ENCODE measurements at places on chromosomes 12 and 14.

DNA sequence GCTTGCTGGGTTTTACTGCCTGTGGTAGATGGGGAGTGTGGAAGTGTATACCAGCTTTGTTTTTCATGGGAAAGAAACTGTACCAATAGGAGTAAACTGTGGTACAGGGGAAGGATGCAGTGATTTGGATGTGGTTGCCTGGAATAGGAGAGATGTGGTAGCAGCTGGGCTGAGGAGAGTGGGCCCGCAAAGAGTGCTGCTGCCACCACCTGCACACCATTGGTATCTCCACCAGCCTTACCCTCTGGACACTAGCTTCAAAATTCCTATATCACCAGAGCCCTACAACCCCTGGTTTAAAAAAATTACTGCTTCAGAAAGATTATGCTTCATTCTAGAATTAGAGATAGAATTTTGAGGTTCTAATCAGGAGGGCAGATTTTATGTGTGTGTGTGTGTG, 53.6 kb downstream of the AKAP6 start:
- no peak for DNase-seq

DNA sequence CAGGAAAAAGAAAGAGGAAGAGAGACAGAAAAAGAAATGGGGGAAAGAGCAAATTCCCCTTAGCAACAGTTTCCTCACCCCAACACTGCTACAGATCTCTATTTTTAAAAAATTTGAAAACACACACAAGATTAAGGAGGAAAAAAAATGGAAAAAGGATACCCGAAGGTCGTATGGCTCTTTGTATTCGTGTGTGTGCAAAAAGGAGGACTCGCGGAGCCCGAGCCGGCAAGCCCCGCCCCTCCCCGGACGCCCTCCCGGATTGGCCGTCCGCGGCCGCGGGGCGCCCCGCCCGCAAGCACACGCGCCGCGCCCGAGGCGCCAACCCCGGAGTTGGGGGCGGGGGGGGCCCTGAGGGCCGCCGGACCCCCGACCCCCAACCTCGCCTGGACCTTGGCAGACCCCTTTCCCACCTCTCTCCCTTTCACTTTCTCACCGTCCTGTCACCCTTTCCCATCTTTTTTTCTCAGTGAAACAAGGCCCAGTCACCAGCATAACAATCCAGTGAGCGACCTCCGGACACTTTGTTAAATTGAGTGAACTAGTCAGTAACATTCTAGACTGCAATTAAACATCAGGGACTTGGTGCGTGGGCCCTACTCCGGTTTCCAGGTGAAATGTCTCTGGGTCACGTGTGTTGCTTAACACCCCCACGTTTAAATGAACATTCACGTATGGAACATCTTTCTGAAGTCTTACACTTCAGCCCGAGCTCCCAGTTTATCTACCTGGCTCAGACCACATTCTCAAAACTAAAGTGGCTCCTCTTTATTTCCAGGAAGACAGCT, at the start of gene C14orf93:
Gene C14orf93, minus strand, starts transcription at position 205 of the 788 bp plus-strand sequence. CDS start 11,120 bp downstream, outside the sequence.
- peak; percentile 89 for DNase-seq

DNA sequence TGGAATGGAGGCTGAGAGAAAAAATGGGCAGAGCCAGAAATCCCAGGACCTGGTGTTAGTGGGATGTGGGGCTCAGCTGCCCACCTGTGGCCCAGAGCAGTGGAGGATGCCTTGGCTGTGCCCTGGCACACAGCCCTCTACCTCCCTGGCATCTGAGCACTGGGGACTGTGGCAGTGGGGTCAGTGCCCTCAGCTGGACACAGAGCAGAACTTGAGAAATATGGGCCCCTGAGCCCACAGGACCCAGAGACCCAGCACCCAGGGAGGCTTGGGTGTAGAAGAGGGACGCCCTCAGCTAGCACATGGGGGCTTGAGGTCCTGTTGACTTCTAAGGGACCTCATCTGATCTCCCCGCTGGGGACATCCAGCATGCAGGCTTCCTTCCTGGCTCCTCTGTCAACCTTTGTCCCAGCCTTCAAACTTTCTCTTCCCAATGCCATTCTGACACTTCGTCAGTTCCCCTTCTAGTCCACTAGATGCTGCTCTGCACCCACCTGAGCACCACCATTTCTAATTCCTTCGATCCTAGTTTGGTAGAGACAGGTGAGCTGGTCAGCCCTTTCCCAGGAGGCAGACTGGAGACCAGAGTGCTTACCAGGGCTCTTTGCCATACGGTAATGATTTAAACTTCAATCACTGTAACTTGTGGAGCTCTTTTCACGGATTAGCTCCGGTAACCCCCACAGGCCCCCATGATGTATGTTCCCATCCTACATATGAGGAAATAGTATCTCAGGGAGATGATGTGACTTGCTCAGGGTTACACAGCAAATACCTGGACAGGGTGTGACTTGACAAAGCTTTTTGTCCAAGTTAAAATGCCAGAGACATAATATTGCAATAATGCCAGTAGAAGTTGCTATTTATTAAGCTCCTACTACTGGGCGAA, 143.7 kb downstream of the ASCL4 start:
- DNase-seq = peak; percentile 16

DNA sequence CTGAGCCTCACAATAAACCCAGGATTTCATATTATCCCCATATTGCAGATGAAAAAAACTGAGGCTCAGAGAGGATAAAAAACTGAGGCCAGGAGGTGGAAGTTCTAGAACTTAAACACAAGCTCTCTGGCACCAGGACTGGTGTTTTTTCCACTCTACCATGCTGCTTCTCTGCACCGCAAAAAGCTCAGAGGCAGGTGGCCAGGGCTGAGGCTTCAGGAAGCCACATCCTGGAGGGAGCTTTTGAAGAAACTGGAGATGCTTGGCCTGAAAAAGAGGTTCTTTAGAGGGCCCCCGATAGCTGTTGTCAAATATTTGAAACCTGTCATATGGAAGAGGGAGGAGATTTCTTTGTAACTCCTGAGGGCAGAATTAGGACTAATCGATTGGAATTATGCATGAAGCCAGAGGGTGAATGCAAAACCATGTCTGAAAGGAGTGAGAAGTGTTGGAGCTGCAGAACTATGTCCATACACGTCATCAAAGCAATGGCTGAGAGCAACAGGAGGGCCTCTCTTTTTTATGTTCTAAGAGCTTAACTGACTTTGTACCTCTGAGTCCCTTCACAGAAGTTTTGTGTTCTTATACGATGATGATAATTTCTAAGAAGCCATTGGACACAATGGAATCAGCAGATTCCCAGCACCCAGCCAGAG, 448.6 kb downstream of the FUT8 start:
- DNase-seq = no peak

GRCh38 chr14:104109731-104110361, 24.3 kb downstream of the ASPG start:
- no peak for DNase-seq

DNA sequence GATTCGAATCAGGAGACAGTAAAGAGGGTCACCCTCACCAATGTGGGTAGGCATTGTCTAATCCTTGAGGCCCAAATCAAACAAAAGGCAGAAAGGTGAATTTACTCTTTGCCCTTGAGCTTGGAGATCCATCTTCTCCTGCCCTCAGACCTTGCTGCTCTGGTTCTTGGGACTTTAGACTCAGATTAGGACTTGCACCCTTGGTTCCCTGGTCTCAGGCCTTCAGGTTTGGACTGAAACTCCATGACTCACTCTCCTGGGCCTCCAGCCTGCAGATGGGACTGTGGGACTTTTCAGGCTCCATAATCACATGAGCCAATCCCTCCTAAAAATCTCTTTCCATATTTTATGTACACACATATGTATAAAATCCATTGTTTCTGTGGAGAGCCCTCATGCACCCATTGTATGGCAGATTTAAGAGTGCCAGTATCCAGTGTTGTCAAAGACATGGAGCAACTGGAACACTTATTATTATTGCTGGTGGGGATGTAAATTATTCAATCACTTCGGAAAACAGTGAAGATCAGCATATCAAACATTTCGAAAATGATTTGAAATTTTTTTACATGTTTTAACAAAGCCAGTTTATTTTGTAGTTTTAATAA, 48.7 kb downstream of the EID3 start:
- DNase-seq = no peak

GRCh38 chr12:90234472-90234871, 525.8 kb upstream of the ATP2B1 start:
- no peak for DNase-seq

GRCh38 chr14:93548102-93548843, 117.5 kb downstream of the UNC79 start:
- DNase-seq = no peak

DNA sequence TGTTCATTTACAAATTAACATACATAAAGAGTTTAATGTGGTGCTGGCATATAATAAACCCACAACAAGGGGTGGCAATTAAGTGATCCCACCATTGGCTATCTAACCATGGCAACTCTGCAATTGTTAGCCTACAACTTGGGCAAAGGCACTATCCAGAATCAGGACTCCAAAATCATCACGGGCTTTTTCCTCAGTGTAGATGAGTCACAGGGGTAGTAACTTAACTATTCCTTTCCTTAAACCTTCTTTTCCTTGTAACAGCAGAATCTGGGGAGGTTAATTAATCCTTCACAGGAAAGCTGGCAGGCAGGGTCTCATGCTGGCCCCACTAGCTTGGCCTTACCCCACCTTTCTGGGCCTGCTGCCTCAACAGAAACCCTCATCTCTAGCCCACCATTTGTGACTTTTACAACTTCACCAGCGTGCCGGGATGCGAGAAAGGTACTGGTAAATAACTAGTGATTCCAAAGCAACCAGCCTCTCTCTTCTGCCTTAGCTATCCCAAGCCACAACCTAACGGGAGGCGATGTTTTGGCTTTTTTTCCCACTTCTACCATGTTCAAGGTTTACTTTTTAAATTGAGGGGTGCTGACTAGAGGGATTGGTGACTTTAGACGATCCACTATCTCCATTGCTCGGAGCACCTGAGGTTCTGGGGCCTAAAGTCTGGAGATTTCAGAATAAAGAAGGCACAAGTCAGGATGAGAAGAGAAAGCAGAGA, 744 bp downstream of the ATP5MC2 start:
- no peak for DNase-seq

- DNase-seq = no peak
Observed at GRCh38 chr14:76100236-76100635, 51.5 kb upstream of the GPATCH2L start.

Measured in activated CD4-positive, alpha-beta T cell treated with anti-CD3 and anti-CD28 coated beads, Interleukin-10, Interleukin-2, amounts not matched to agents 100 ng/mL and 50 ng/mL, durations not matched to agents 16 hours and 8 hours (primary cell).